ENCODE measurements at places on chromosomes 2 and 18.

GRCh38 chr2:27958711-27959378 lies 68.3 kb downstream of the BABAM2 start:
- DNase-seq: no peak

DNA sequence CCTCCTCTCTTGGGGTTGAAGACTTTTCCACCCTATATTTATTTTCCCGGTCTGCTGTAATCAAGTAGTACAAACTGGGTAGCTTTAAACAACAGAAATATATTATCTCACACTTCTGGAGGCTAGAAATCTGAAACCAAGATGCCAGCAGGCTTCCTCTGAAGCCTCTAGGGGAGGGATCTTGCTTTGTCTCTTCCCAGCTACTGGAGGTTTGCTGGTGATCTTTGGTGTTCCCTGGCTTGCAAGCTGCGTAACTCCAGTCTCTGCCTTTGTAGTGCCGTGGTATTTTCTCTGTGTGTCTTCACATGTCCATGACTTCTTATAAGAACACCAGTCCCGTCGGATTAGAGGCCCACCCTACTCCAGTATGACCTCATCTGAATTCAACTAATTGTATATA lies 44.4 kb downstream of the MYO3B start:
- no peak for DNase-seq

- no peak for DNase-seq
These were observed 407.1 kb downstream of the CDH19 start for GRCh38 chr18:66196805-66197204.

GRCh38 chr18:53153800-53154199 lies 813.8 kb downstream of the DCC start:
- no peak for DNase-seq

GRCh38 chr2:31348618-31349017 lies 65.9 kb downstream of the XDH start:
- DNase-seq: no peak

DNA sequence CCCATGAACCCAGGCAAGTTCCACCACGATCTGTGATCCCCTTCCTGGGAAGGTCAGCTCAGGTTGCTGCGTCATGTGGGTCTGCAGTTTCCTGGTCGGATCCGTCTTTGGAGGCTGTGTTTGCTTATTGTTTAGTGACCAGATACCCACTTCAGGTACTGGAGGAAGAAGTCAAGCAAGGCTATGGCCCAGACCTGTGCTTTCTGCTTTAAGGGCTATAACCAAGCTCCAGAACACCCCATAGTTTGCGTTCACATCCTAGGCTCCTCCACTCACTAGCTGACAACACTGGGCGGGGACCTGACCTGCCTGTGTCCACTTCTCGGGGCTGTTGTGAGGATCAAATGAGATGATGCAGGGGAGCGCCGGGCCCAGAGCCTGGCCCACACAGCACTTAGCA lies 44.0 kb downstream of the MAL start:
- no peak for DNase-seq

Data from stimulated activated CD8-positive, alpha-beta memory T cell treated with anti-CD3 and anti-CD28 coated beads, Interleukin-4, amount 100 ng/mL, for 1 hour (primary cell).